ENCODE measurements at places on chromosomes 12 and 14. TPM values are rescaled to one million over a fixed set of nuclear protein-coding genes. Genes with fewer than 3 reads are reported as not detected.

The MYF6 gene
- not detected for total RNA-seq

The MPHOSPH9 gene
- total RNA-seq: 75.1 TPM

The ATN1 gene
- 6.6 TPM for total RNA-seq

The BATF gene
- not detected for total RNA-seq

The IL26 gene
- total RNA-seq: not detected

The HCAR1 gene
- not detected for total RNA-seq

The KDM5A gene
- 17.8 TPM for total RNA-seq

The IL31 gene
- not detected for total RNA-seq

The ENDOU gene
- total RNA-seq: not detected

The HOXC4 gene
- total RNA-seq: not detected

The KCNA1 gene
- not detected for total RNA-seq

The DAO gene
- total RNA-seq: not detected

The HRK gene
- total RNA-seq: 0.55 TPM

The BCL11B gene
- total RNA-seq: 0.02 TPM

The KRT5 gene
- total RNA-seq: 1.1 TPM

The RTN1 gene
- 7.9 TPM for total RNA-seq

The TAS2R42 gene
- total RNA-seq: not detected

The GZMB gene
- not detected for total RNA-seq

The CRACR2A gene
- not detected for total RNA-seq

The SLC5A8 gene
- not detected for total RNA-seq

The LRP1-AS gene
- total RNA-seq: not detected

The ASCL1 gene
- not detected for total RNA-seq

The DPPA3 gene
- total RNA-seq: not detected

The GPR137C gene
- 0.76 TPM for total RNA-seq

The TOMM20L gene
- total RNA-seq: not detected

The C12orf56 gene
- total RNA-seq: not detected

The SLC22A17 gene
- total RNA-seq: 10.3 TPM

The THTPA gene
- 5.0 TPM for total RNA-seq

The OR6C2 gene
- not detected for total RNA-seq
